ENCODE measurements at places on chromosomes 3 and 15.

DNA sequence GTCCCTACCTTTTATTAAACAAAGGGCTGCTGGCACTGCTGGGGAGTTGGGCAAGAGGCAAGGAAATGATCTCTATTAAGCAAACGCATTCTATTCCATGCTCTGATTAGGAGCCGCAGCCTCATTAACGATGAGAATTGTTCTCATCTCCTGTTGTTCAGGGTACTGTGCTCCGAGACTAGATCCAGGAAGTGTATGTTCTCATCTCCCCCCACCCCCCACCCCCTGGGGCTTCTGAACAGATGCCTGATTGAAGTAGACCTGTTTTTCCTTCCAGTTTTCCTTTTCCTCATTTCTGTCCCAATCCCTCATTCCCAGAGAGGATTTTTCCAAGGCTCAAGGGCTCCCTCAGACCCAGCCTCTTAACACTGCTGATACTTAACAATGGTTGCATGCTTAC is 81.6 kb upstream of the FEZF2 start:
- DNase-seq = no peak

GRCh38 chr15:36831125-36831903 is 251.9 kb downstream of the CDIN1 start:
- no peak for DNase-seq

- no peak for DNase-seq
Measured at GRCh38 chr3:180142041-180142440, 105.3 kb upstream of the PEX5L start.

DNA sequence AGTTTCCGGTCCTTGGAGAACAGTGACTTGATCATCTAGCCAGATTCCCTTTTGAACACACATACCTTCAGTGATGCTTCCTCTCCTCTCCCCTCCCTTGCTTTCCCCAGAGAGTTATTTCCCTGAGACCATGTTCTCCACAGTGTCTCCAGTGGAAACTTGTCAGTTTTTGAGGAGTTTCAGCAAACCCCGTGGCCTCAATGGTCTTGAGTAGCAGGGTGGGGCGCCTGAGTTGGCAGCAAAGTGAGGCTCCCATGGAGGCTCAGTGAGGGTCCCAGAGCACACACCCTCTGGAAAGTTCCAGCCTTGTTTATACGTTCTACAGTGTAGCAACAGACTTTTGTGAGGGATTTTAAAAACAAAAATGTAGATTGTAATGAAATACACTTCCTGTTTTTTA is 135.1 kb downstream of the LRRC28 start:
- DNase-seq = no peak

DNA sequence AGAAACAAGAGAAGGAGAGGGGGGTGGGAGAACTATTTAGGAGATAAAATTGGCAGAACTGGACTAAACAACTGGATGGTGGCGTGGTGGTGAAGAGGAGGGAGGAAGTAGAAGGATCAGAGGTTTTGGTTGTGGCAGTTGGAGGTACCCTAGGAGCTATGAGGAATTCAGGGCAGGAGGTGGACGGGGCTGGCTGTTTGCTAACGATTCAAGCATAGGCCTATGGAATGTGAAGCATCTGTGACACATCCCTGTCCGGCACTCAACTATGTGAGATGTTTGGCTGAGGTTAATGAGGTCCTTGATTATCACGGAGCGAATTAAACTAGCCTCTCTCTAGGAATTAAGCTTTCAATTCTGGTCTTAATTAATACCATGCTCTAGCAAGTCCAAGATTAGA is 13.5 kb downstream of the TARS3 start:
- no peak for DNase-seq

DNA sequence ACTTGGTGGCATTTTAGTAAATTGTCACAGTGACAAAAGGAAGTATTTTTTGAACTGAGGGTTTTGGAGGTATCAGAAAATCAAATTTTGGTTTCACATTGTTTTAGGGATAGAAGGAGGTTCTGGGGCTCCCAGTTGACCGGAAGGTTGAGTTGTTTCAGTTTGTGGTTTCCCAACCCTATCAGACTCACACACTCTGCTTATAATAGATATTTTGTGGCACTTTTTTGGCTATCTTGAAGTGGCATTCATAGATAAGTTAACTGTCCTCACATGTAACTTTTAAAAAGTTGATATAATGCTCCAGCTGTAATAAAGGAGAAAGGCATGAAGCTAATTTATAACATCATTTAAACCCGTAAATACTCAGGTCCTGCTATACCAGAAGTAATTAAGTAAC is 12.8 kb downstream of the ARMC8 start:
- DNase-seq = no peak

DNA sequence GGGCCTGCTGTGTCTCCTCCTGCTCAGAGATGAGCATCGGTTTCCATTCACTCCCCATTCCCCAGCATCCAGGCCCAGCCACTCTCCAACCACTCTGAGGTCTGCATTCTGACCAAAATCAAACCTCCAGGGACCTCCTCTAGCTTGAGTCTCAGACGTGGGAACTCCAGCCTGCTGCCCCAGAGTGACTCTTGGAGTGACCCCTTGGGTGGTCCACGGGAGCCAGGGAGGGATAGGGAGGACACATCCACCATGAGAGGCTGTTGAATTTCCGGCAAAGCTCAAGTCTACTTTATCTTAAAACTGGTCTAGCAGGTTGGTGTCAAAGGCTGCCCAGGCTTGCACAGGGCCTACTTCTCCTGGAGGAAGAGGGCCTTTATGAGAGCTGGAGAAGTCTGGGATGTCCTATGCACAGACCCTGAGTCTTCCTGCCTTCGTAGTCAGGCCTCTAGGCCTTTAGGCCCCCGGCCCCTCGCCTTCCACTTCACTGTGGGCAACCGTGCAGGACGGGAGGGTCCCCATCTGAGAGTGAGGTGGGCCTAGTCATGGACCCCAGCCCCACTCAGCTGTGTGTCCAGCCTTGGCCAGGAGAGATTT is 8.9 kb downstream of the CISH start:
- DNase-seq = no peak

DNA sequence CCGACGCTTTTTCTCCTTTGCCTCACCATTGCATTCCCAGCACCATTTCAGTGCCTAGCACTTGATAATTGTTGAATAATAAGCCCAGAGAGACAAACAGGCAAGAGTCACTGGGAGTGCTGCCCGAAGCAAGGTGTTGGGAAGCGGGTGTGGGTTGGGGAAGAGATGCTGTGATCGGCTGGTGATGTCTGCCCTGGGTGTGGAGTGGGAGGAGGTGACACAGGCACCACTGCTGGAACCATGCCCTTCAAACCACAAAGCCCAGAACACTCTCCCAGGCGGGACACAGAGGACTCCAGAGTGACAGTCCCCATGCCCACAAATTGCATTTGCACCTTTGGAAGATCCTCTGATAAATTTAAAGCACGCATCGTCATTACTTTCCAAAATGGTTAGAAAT is 148.2 kb downstream of the CHSY1 start:
- DNase-seq = no peak
